ENCODE measurements at places on chromosomes 2 and 18. TPM values are rescaled to one million over a fixed set of nuclear protein-coding genes. Genes with fewer than 3 reads are reported as not detected.

- peak; percentile 53 for DNase-seq
Observed at GRCh38 chr2:218375212-218375611, 6.9 kb upstream of the SLC11A1 start.

DNA sequence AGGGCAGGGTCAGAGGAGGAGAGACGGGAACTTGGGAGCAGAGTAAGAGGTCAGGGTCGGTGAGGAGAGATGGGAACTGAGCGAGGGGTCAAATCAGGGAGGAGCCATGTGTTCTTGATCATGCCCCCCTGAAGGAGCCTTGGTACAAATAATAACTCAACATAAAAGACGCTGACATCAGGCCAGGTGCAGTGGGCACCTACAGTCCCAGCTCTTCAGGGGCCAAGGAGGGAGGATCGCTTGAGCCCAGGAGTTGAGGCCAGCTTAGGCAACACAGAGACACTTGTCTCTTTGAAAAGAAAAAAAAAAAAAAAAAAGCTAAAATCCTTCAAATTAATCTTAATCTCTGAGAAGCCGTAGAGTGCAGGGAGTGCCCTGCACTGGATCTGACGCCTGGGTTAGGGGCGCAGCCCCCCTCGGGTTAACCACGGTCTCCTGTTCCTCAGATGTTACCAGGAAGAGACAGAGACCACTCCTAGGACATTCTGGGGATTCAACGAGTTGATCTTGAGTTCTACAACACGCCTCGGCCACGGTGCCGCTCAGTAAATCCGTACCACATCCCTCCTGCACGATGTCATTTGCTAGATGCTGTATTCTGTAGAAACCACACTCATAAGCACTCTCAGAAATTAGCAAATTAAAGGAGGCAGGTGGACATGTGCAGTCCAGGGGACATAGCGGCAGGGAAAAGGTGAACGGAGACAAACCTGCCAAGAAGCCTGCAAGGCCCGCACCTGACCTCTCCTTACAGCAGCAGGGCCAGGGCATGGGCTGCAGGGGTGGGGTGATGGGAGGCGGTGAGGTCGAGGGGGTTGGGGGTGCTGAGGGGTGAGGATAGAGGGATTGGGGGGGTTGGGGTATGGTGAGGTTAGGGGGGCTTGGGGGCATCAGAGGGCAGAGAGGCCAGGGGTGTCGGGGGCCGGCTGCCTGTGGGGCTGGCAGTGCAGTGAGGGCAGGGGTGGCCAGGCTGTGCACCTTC lies 29.2 kb downstream of the SLC66A2 start:
- no peak for DNase-seq

The MC2R gene
- total RNA-seq: not detected

- peak; percentile 13 for DNase-seq
Observed at GRCh38 chr2:177038787-177039484, 173.7 kb upstream of the HNRNPA3 start.

DNA sequence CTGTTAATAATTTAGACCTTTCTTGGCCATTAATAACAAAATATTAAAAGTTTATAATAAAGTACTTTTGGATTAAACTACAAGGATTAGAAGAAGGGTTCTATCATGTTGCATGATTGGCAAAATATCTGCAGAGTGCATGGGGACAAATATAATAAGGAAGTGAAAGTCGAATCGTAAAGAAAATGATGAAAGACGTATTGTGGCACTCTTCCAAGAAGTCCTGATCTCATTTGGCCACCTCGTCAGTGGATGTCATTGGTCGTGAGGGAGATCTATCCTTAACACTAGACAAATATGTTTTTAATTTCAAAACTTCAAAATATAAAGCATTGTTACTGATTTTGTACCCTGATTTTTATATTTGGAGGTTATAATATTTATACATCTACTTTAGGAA lies 197.7 kb upstream of the STON1 start:
- peak; percentile 53 for DNase-seq

GRCh38 chr2:152532241-152532640 lies 185.0 kb downstream of the PRPF40A start:
- no peak for DNase-seq

The LOXL3 gene
- total RNA-seq: 52.4 TPM

DNA sequence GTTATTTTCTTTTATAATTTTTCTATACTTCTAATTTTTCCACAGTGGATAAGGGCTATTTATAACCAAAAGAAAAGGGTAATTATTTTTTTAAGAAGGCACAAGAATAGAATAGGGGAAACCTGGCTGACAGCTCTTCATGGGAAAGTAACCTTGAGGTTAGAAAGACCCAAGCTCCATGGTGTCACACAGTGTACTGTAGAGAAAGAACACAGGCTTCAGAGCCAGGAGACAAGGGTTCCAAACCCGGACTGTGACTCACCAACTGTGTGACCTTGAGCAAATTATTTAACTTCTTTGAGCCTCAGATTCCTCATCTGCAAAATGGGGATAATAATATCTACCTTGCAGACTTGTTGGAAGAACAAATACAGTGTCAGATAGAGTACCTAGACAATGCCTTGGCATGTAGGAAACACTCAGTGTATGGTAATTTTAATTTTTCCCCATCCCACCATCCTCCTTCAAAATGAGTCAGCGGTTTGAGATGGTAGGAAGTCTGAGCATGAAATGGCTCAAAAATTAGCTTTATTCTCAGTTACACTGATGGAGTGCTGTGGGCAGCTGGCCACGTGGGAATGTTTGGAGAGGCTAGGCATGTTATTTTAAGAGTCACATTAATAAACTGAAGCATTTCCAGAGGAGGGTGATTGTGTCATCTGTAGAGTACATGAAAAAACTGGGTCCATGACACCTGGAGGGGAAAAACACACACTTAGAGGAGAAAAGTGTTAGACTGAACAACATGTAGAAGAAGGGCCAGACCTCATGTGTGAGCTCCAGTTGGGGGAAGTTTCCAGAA lies 36.7 kb downstream of the TMEM37 start:
- peak; percentile 45 for DNase-seq

DNA sequence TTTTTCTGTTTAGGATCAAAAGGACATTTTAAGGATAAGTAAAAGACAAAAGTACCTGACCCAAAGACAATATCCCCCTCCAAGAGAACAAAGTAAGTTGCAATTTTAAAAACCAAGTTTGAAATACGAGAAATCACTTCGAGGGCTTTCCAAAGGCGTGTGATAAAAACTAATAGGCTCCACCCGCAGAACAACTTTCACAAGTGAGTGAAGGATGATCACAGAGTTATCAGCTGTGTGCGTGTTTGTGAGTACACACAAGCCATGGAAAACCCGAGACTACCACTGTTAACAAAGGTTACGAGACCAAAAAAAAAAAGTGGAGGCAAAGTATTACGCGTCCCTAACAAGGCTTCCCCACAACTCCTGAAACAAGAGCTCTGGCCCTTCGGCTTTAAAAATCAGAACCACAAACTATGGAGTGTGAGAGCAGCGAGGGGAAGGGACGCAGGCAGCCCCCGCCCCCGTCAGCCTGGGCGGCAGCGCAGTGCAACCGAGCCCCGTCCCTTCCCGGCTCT lies 719 bp downstream of the SMAD2 start:
- peak; percentile 73 for DNase-seq
